ENCODE measurements at places on chromosomes 4 and X.

DNA sequence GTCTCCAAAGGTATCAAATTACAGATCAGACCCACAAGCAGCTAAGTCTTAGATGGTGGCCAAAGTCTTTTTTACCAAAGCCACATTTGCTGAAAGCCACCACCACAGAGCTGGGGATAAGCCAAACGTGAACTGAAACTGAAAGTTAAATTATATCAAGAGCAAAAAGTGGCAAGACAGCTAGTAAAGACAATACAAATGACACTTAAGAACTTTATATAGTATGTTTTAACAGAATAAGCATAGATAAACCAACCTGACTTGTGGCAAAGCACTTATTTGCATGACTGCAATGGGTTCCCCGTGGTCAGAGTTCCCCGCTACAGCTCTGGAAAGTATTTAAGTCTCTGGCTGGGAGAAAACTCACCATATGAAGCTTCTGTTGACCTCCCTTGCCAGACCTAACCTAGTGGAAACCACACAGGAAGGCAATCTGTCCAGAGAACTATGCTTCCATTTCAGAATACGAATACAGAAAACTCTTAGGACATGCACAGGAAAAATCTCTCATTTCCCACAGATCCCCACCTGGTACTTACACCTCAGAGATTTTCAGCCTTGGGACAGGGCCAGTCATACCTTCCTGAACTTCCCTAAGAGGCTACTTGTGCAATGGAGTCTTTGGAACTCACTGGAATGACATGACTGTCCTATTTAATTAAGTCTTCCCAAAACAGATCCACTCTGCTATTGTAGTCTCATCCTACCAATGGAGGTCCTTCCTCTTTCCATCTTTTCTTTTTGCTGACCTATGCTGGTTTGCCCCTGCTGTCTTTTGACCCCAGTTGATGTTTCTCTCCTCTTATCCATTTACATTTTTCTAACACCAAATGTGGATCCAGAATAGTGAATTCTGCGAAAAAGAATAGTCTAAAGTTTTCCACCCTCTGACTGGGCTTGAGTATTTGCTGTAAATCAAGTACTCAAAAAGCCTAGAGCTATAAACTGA lies 225.1 kb downstream of the NR3C2 start:
- no peak for DNase-seq

- no peak for DNase-seq
Measured at GRCh38 chrX:151773434-151773833, 38.9 kb downstream of the CNGA2 start.

DNA sequence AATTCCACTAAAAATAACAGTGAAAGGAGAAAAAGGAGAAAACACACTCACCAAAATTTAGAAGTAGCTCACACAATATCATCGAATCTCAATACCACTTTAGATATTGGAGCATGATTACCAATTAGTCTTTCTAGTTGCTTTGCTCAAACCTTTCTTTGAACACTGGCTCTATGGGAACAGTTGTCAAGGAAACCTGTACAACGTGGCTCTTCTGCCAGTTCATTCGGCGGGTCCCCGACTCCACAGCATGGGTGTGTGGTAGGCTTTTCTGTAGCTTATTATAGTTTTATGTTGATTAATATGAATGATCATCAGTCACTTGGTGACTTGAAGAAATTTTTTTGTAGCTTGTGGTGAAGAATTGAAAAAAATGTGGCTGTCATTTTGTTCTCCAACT lies 50.2 kb upstream of the TMEM150C start:
- no peak for DNase-seq

GRCh38 chrX:84192006-84192405 lies 4.0 kb upstream of the RPS6KA6 start:
- DNase-seq, result no peak

- DNase-seq, result no peak
Measured at GRCh38 chr4:8207314-8207713, 8.2 kb downstream of the SH3TC1 start.

DNA sequence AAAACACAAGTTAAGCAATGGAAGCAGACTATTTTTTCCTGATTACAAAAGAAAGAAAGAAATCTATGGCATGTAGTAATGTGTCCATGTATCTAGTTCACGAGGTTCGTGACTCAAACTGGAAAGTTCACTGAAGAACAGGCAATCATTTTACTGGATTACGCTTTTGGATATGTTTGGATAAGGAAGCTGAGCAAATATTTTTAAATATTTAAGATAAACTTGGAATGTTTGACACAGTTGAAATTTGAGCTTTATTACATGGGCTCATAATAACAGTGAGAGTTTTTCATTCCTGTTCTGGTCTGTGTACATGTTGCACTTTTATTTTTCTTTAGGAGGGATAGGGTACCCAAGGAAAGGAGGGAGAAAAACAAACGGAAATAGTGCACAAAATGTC lies 244.2 kb upstream of the GK2 start:
- no peak for DNase-seq

- DNase-seq, result no peak
Measured at GRCh38 chr4:75046226-75046625, 113.3 kb downstream of the PARM1 start.

- no peak for DNase-seq
Measured at GRCh38 chr4:77201343-77201742, 44.3 kb downstream of the CCNG2 start.

GRCh38 chr4:152696764-152697261 lies 17.0 kb upstream of the TMEM154 start:
- no peak for DNase-seq

DNA sequence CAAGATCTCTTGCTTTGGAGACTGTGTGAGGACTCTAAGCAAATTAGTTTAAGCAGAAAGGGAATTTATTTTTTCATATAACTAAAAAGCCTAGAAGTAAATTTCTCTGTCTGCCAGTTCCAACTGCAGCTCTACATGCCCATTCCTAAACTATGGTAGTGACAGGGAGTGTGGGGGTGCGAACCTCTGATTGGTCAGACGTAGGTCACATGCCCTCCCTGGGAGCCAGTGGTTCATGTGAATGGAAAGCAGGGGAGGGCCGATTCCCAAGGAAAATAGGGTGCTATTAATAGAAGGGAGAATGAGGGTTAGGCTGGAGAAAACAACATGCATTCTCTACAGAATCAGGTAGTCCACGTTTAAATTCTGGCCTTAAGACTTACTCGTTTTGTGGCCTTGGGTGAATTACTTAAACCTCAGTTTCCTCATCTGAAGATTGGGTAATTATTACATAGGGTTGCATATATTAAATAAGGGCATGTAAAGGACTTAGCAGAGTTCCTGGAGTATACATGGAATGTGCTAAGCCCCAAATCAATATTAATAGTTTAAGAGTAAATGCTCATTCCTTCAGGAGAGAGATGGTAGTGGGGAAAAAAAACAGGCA lies 7.2 kb downstream of the RAB33B start:
- no peak for DNase-seq

GRCh38 chrX:12360986-12361598 lies 222.8 kb downstream of the FRMPD4 start:
- peak; percentile 16 for DNase-seq

DNA sequence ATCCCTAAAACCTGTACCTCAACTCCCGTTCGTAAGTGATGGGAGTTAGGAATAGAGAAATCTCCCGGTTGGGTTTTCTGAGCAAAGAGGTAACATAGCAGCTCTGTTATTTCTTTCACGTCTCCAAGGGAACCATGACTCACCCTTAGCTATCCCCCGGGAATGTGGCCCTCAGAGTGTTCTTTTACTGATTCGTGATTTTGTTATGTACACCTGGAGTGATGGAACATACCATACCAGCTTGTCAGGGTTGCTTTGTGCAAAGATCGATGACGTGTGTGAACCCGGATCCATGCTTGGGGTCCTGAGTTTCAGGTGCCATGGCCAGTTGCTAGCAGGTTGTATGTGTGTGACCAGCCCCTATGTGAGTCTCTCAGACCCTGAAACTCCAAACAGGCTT lies 52.6 kb downstream of the HPRT1 start:
- peak; percentile 88 for DNase-seq

GRCh38 chr4:74413265-74413664 lies 31.7 kb upstream of the AREG start:
- DNase-seq, result no peak

DNA sequence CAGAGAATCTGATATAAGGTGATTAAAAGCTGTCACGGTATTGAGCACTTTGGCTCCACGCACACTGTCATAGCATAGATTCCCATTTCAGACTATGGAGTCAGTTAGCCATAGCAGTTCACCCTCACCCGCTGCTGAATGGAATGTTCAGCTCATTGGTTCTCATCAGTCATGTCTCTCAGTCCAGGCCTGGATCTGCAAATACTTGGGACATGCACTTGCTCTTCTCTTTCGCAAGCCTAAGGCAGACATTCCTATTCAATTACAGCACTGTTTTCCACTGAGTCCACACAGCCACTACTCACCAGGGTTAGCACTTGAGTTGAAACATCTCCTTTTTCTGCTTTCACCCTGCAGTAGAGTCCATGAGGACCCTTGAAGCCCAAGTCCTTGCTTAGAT lies 30.6 kb upstream of the SCML1 start:
- DNase-seq, result peak; percentile 38

DNA sequence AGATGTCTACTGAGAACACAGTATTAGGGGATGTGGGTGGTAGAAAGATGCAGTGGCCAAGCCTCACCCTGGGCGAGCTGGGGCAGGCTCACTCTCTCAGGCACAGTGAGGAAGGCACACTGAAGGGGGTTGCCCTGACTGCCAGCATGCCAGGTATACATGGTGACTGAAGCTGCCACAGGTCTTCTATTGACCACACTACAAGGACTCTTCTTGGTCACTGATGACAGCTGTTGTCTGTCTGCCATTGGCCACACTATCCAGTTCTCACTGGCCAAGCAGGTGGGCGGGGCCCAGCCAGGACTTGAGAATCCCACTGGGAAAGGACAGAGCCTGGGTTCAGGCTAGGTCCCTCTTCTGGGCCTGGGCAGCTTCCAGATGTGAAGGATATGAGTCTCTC lies 39.7 kb upstream of the TBC1D14 start:
- no peak for DNase-seq

GRCh38 chr4:20126906-20127305 lies 124.8 kb upstream of the SLIT2 start:
- no peak for DNase-seq

DNA sequence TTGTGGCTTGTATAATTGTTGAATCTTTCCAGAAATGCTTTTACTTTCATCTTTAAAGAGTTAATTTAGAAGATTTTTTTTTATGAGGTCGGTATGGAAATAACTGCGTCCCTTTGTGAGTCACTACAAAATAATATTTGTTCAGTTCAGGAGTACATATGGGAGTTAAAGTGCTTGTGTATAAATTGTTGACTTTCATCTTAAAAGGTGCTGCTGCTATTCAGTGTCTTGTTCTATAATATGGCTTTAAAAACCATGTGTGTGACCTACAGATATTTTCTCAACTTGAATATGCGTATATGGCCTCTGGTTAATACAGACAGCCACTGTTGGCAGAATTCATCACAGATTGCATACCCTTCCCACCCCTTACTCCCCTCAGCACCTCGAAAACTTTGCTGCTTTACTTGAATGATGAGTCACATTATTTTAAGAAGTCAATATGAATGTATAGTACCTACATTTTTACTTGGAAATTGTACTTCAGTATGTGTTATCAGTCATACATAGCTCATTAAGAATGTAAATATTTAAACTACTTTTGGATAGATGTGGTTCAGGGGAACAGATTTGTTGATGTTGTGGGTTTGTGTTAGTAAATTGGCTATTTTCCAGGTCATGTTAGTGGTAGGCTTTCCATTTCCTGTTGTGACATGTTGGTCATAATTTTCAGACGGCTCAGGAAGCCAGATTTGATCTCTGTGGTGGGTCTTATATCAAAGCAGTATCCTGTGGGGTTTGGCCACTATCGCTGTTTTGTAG lies 1.5 kb downstream of the CLCN3 start:
- DNase-seq, result peak; percentile 19

GRCh38 chr4:137266511-137266910 lies 265.8 kb downstream of the PCDH18 start:
- DNase-seq, result no peak

DNA sequence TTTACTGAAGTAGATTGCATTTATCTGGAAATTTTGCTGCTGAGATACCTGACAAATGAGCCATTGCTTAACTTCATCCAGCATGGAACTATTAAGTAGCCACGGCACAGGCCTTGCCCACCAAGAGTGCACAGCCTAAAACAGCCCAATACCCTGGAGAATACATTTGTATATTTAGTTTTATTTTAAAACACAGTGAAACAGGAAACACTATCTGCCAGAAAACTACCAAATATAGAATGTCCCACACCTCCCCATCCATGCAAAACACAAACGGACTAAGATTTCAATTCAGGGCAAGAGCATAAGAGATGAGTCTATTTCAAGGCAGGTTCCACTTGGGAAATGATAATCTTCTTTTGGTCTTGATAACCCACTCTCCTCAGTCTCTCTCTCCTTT lies 57.1 kb downstream of the MAML3 start:
- DNase-seq, result no peak

DNA sequence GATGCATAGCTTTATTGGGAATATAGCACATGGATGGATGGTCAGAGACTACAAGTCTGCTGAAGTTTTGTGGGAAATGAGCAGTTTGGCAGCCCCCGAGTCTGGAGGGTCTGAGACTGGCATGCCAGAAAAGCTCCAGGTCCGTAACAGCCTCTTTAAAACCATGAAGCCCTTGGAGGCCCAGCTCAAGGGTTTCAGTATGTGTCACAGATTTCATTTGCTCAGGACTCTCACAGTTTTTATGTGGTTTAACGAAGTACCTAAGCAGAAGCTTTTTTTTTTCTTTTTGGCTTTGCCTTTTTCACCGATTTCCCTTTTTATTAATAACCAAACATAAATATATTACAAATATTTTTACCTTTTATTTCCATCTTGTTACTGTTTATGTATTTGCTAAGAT lies 30.6 kb upstream of the TMEM184C start:
- no peak for DNase-seq

DNA sequence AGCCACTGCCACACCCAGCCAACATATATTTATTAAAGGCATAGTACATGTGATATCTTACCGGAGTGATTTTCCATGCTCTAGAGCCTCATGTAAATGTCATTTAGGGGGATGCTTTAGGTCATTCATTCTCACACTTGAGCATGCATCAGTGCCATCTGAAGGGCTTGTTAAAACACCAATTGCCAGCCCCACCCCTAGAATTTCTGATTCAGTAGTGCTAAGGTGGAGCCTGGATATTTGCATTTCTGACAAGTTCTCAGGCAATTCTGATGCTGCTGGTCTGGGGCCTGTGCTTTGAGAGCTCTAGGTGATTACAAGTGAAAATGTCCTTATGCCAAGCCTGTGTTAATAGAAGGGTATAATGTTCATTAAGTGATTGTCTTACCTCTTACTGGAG lies 107.7 kb downstream of the PHEX start:
- no peak for DNase-seq

- DNase-seq, result no peak
Measured at GRCh38 chr4:86098691-86099090, 261.2 kb downstream of the MAPK10 start.

- no peak for DNase-seq
Measured at GRCh38 chr4:187128976-187129375, 405.3 kb upstream of the FAT1 start.

GRCh38 chr4:121786221-121786620 lies 14.9 kb upstream of the EXOSC9 start:
- no peak for DNase-seq

DNA sequence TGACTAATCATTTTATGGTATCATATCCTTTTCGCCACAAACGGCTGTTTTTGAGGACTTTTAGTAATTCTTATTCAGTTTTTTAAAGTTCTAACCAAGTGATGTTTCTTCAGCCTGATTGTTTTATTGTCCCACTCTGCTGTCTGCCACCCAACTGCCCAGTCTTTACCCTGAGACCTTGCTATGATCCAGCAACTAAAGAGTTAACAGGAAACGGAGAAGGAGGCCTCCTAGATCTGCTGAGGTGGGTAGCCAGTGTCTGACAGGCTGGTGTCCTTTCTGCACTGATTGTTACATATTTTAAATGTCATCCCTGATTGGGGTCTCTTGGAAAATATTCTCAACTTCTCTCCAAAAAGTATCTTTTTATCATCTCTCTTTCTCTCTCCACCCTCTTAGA lies 7.9 kb upstream of the TMEM150C start:
- DNase-seq, result no peak
